GM23338 (cell line): ENCODE measurements at places on chromosomes 1 and 21.

DNA sequence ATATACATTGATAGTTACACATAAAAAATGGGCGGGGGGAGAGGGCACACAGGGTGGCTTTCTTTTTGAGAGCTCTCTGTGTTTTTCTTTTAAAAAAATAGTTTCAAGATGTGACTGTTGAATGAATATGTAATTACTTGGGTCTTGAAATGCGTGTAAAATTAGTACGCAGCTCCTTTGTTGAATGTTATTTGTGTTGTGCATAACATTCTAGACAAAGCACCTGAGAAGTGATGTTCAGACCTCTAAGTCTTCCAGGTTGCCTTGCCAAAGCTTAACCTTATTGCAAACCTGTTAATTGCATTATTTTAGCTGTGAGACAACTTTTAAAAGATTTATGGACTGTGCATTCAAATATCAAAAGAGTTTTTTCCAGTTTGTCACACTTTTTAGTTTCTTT is 5.4 kb downstream of the PBX1 start:
- DNase-seq: no peak

DNA sequence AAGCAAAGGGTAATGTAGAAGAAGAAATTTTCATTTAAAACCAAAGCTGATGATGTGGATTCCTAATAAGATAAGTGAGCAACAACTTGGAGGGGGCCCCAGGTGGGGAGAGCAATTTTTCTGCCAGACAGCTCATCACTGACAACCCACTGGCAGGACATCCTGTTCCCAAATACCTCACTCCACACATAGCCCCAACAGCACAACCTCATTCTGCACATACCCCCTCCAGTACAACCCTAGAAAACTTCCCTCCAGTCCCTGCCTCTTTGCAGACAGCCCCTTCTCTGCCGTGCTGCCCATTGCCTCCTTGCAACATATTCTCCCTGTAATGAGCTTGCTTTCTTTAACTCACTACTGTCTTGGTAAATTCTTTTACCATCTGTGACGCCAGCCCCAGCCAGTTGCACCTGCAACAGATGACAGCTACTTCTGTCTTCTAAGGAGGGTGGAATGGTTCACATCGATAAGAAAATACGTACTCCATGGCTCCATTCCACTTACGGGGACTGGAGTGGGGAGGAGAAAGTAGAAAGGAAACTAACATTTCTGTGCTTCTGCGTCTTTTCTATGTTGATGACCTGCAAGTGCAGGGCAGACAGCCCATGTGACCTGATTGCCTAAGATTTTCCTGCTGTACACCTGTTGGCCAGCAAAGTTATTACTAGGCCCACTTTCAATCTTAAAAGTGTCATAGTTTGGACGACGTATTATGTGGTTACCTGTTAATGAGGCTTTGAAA is 14.7 kb downstream of the RHEX start:
- DNase-seq: no peak

DNA sequence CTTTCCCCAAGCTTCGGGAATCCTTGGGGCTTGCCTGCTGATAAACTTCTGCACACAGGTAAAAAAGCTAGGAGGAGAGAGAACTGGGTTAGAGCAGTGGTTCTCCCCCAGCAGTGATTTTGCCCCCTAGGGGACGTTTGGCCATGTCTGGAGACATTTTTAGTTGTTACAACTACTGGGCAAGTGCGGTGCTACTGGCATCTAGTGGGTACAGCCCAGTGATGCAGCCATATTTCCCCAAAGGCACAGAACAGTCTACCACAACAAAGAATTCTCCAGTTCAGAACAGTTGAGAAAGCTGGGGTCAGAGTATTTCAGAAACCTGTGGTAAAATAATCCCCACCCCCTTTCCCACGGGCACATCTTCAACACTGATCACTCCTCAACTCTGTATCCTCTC is 41.3 kb downstream of the LRRC71 start:
- peak; percentile 39 for DNase-seq

DNA sequence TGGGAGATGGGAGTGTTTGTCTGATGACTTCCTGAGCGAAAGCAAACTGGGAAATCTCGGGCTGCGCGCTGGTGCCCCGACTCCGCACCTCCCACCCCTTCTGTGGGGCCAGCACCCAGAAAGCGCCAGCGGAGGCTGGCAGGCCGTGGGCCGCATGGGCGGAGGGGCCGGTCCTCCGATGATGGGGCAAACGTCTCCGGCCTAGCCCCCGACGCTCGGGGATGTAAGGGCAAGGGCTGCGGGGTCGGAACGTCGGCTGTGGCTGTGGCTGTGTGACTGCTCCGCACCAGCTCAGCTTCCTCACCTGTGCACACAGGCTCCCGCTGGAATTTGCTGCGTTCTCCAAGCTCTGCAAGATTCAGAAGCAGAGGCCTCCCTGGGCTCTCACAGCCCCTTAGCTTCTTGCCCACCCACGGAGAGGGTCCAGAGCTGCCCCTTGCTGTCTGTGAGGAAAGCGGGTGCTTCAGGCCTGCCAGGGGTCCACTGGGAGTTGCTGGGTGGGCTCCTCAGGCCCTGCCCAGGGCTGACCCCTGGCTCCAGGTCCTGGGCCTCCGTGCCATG is 35.0 kb downstream of the COL18A1 start:
- no peak for DNase-seq

DNA sequence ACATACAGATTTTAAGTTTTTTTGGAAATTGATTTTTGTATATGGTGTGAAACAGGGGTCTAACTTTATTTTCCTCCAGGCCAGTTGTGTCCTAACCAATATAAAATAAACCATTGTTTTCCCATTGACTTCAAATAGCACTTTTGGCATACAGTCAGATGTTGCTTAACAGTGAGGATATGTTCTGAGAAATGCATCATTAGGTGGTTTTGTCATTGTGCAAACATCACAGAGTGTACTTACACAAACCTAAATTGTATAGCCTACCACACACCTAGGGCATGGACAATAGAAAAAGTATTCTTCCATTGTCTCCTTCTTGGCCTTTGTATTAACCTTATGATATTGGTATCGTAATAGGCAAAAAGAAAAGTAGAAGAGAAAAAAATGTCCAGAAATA is 37.4 kb upstream of the DISP1 start:
- no peak for DNase-seq

- DNase-seq: no peak
These were observed 52.4 kb downstream of the XCL1 start for GRCh38 chr1:168628807-168629206.

- DNase-seq: peak; percentile 46
These were observed 151.5 kb downstream of the SMYD3 start for GRCh38 chr1:246355411-246356230.

GRCh38 chr1:222009105-222009730 is 267.3 kb upstream of the DUSP10 start:
- peak; percentile 61 for DNase-seq

GRCh38 chr1:28750330-28750729 is 13.6 kb downstream of the YTHDF2 start:
- DNase-seq: no peak

GRCh38 chr1:184596950-184597645 is 157.6 kb downstream of the EDEM3 start:
- DNase-seq: peak; percentile 60
